Occipital lobe (tissue), 3 donors: ENCODE measurements at places on chromosomes 3 and 15.

- DNase-seq, result no peak
Observed at GRCh38 chr15:79640206-79640605, 208.1 kb downstream of the MINAR1 start.

DNA sequence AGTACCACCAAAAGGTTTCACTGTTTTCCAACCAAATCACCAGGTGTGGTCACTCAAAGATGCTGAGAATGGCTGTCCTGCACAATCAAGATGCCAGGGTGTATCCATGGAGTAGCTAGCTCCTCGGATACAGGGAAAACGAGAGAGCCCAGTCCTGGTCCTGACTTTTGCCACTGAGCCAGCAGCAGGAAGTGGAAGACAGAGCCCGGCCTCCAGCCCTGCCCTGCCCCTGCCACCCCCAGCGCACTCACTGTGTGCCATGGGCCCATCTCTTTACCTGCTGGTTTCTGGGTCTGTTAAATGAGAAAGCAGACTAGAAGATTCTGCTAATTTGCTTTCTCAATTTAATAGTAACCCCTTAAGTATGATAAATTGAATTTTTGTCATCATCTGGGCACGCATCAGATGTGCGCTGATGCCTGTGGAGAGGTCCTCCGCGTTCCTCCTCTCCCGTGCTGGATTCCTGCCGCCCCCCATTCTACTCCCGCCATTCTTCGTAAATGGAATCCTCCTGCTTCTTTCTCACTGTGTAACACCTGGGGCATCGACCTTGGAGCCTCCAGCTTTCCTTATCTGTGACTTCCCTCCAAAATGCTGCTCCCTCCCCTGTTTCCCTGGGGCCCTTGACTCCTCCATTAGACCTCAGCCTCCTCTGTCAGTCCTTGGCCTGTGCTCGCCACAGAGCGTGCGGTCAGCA lies 18.0 kb downstream of the TNFAIP8L3 start:
- DNase-seq, result no peak

GRCh38 chr3:132509096-132509495 lies 88.0 kb upstream of the ACKR4 start:
- no peak for DNase-seq

GRCh38 chr3:42514876-42515275 lies 12.4 kb downstream of the VIPR1 start:
- DNase-seq, result no peak

DNA sequence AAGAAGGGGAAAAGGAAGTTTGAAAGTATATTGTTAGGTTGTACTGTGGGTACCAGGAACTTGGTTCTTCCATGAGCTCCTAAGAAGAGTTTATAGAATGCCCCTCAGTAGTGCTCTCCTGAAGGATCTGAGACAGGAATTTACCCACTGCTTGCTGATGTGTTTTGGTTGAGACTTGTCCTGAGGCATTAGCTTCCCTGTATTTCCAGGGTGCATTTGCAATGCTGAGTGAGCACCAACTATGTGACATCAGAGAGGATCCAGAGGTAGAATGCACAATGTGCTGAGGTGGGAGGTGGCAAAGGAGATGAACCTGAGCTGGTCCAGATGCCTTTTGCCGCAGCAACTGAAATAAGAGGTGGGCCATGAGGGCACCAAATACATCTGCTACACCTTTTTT lies 64.3 kb upstream of the LRRC3B start:
- DNase-seq, result no peak

- DNase-seq, result no peak
Observed at GRCh38 chr3:94171954-94172353, 109.1 kb downstream of the NSUN3 start.

DNA sequence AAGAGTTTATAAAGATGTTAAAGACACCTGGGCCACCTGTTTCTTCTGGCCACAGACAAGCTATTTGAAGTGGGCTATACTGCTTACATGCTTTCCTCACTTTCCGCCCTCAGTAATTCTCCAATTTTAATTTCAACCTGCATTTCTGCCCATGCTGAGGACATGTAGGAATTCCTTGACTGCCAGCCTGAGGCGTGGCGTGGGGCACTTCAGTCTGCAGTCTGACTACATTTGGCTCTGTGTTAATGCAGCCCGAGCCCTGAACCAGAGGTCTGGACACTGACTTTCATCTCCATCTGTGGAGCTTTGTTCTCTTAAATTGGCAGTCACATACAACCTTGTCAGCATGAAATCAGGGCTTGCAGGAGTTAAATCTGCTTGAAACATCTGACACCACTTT lies 8.5 kb downstream of the UQCC5 start:
- DNase-seq, result no peak

GRCh38 chr15:63340878-63341277 lies 40.8 kb downstream of the CA12 start:
- DNase-seq, result no peak

DNA sequence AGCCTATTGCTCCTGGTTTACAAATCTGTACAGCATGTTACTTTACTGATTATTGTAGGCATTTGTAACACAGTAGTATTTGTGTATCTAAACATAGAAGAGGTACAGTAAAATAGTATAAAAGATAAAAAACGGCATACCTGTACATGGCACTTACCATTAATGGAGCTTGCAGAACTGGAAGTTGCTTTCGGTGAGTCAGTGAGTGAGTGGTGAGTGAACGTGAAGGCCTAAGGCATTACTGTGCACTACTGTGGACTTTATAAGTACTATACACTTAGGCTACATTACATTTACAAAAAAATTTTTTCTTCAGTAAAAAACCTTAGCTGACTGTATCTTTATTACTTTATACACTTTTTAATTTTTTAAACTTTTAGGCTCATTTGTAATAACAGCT lies 90.9 kb downstream of the RAP2B start:
- no peak for DNase-seq

DNA sequence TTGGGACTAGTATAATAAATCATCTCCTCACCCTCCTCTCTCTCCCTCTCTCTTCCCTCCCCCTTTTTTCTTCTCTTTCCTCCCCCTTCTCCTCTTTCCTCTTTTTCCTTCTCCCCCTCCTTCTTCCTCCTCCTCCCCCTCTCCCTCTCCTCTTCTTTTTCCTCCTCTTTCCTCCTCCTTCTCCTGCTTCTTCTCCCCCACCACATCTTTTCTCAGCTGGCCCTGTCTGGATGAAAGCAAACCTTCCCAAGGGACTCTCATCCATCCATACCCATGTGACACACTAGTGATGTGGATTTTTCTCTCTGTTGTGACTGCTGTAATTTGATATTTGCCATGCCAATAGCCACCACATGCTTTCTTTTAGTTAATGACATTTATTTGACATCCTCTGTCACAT lies 127.2 kb downstream of the EBLN2 start:
- DNase-seq, result no peak

- no peak for DNase-seq
Observed at GRCh38 chr3:16402451-16402850, 111.0 kb downstream of the RFTN1 start.

DNA sequence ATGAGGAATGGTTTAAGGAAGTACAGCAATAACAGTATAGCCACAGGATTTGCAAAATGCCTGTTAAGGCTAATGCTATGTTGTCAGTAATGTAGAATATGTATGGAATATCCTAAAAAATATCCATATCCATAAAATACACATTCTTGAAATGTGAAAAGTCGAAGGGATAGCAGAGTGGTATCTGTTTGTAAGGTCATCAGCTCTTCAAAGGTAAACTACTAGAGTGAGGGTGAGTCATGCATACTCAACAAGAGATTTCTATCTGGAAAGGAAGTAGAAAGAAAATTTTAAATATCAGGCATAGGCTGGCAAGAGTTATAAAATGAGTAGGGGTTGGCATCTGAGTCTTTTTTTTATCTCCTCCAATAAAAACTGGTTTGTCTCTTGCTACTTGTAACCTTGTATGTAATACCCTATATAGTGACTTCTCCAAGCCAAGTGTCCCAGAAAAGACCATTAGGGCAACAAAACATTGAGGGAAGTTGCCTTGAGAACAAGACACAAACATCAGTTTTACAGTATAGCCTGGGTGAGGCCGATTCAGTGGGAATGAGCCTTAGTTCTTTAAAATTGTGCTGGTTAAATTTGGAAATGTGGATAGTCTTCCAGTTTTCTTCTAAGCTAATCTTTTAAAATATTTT lies 103.1 kb downstream of the SPATA16 start:
- DNase-seq, result no peak

DNA sequence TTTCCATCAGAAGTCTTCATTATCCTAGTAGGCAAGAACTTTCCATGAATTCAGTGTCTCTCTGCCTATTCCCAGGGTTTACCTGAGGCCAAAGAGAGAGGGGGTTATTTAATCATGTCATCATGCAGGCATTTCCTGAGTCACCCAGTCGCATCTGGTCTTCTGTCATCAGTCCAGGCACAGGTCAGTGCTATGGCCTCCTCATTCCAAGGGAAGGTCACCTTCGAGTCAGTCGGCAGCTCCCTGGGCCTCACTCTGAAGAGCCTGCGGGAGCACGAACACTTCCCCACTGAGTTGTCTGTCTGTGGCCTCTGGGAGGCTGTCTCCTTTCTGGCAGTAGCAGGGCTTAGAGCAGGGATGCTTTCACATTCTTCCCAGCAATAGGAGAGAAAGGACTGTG lies 26.2 kb upstream of the LRTM1 start:
- no peak for DNase-seq

GRCh38 chr3:105885256-105885655 lies 16.4 kb upstream of the CBLB start:
- DNase-seq, result no peak

- no peak for DNase-seq
Observed at GRCh38 chr3:78274475-78275065, 1234.7 kb downstream of the ROBO2 start.

DNA sequence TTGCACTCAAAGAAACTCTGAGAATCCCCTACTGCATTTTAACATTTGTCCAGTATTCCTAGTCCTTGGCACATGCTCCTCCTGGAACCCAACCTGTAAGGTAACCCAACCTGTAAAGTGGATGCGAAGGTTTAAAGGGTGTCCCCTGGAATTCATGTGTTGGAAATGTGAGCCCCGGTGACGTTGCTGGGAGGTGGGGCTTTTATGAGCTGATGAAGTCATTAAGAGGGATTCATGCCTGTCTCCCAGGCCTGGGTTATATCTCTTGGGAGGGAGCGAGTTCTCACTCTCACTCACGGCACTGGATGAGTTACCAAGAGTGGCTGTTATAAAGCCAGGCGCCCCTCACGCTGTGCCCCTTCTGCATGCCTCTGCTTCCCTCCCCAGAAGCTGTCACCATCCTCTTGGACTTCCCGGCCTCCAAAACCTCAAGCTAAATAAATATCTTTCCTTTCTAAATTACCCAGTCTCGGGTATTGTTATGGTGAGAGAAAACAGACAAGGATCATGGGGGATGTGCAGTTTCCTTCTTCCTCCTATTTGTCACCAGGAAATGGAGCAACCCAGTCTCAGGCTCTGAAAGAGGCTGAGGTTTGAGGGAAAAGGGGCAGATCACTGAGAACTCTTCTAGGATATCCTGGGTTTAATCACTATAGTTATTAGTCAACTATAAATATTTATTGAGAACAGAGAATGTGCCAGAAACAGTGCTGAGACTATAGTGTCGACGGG lies 7.6 kb downstream of the XXYLT1 start:
- no peak for DNase-seq

DNA sequence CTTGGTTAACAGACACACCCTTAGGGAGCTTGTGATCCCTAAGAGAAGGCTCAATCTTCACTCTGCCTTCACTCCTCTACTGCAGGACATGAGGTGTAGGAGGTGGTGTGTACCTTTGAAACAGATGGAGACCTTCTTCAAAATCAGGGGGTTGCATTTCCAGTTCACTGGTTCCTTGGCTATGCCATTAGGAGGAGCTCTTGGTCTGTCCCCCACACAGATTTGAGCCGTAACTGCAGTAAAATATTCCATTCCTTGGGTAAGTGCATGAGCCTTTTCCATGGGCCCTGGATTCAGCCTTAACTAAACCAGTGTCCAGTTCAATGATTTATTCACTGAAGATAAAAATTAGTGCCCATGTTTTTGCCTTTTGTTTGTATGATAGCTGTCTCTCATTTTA lies 144.6 kb downstream of the MCTP2 start:
- no peak for DNase-seq

DNA sequence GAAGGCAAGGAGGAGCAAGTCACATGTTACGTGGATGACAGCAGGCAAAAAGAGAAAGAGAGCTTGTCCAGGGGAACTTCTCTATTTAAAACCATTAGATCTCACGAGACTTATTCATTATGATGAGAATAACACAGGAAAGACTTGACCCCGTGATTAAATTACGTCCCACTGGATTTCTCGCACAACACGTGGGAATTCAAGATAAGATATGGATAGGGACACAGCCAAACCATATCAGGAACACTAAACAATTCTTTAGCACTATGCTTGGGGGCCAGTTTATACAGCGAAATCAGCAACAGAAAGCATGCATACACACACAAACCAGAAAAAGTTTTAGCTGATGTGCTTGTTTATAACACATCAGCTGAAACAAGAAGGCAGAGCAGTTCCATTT lies 704.2 kb downstream of the OTOL1 start:
- DNase-seq, result no peak

DNA sequence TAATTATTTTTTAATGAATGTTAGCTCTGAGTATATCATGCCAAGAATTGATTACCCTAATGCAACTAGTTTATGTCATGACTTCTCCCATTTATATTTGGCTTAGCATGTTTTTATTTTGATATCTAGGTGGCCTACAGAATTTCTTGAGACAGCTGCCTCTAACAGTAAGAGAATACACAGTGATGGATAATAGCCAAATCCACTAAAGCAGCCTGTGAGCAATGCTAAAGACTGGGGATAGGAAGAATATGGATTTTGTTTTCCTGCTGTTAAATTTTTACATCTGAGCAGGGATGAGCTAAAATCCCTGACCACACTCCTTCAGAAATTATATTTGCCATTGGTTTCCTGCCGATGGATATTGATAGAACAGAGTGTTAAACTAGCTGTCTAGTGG lies 149.3 kb upstream of the TGFBR2 start:
- DNase-seq, result no peak

GRCh38 chr3:107727102-107727501 lies 204.3 kb downstream of the BBX start:
- no peak for DNase-seq

DNA sequence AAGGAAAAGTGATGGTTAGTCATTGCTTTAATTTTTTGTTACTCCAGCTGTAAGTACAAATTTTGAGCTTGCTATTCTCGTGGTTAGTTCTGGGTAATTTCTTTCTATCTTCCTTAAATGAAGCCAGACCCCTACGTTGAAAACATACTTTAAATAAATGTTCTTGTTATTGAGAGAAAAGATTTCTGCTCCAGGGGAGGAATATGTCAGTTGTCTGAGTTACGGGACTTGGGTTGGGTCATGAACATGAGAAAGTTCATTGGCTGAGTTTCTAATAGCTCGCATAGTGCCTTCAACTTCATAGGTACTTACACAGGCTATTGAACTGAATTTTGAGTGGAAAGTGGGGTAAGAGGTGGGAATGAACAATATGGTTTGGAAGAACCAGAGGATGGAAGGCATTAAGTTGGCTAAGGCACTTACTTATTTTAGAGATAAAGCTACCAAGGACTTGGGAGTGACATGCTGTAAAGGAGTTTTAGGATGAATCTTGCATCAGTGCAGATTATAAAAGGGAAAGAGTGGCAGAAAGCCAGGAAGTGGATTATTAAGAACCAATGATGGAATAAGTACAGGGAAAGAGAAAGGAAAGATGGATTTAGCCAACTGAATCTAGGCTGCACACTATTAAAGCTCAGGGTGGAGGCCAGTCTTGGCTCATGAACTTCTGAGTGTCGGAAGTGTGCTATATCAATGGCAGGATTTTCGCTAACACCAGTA lies 1.4 kb downstream of the RPSA start:
- no peak for DNase-seq
